K562 (cell line): ENCODE measurements at places on chromosomes 5 and 9.

GRCh38 chr5:95599252-95599651 lies 20.6 kb upstream of the GPR150 start:
- DNase-seq = no peak

DNA sequence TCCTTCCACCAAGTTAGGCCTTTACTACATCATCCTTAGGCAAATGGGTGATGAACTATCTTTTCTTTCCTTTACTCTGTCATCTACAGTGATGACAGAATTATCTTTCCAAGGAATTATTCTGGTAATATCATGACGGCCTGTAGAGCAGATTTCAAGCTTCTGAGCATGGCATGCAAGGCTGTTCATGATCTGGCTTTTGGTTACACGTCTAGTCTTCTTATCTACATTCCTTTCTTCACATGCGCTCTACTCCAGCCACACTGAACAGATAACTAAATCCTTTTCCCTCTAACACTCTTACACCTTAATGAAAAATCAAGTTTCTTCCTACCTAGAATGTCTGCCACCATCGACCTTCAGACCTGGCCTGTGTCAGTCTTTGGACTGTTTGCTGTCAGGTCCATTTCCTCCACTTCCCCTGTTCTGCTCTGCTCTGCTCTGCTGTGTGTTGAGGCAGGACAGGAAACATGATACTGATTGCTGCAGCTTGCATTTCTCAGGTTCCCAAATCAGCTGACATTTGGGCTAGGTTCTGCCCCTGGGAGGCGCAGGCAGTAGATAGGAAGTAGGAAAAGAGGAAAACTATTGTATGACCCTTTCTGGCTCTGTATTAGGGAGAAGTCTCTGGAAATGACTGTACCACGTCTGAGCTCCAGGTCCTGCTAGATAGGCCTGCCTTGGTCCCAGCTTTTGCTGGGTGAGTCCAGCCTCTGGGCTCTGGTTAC lies 4.2 kb downstream of the SCGB3A2 start:
- no peak for DNase-seq

GRCh38 chr9:2087500-2088313 lies 72.6 kb downstream of the SMARCA2 start:
- peak; percentile 37 for DNase-seq

DNA sequence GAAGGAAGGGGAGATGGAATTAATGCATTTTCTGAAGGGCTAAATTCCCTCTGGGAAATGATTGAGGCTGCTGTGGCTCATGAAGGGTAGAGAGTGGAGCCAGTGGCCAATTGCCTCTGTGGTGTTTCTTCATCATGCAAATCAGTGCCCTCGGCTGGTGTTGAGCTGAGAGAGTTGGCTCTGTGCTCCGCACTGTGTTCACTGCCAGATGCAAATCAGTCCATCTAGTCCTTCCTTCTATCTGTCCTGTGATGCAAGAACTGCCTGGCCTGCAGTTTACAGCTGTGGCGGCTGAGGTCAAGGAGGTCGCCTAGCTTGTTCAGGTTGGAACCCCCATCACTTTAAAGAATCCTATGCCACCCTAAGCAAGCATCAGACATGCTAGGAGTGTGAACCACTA lies 6.0 kb downstream of the TMEM171 start:
- no peak for DNase-seq

- no peak for DNase-seq
Observed at GRCh38 chr9:77605449-77606220, 42.5 kb downstream of the GNA14 start.

DNA sequence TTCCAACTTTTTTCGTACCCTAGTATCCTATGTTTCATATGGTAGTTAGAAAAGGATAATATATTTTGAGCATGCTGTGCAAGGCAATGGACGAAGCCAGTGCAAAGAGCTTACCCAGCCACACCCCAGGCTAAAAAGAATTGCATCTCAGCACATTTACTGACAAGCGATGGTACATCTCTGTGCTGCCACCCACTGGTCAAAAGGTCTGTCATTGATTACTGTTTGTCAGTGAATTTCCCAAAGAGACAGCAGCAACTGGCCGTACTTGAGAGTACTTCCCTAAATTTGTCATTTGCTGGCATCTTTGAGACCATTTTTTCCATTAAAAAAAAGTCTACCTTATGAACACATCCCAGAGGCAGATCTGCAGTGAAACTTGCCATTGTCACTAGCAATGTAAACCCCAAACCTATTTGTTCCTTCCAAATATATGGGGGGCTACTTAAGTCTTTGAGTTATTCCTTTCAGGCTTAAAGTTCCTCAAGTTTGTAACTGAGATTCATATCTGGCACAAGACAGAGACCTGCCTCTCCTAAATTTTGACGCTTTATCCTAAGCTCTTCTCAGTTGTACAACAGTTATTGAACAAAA lies 184.3 kb downstream of the CTNND2 start:
- no peak for DNase-seq

GRCh38 chr9:121348221-121348620 lies 21.8 kb downstream of the STOM start:
- DNase-seq = no peak

DNA sequence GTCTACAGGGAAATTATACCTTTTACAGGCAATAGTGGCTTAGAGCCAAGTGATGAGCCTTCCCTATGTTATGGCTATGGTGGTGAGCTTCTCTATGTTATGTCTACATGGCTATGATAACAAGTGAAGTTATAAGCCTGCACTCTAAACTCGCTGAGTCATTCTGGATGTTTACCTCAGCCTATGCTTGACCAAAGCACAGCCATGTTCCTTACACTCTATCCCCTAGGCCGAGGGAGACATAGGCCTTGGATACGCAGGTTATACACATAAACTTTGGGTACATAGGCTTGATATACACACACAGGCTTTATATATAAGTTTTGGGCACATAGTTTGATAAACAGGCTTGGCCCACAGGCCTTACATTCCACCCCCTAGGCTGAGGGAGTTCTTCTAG lies 13.8 kb downstream of the DMAC1 start:
- no peak for DNase-seq

GRCh38 chr9:131312822-131313770 lies 23.6 kb downstream of the PLPP7 start:
- DNase-seq = peak; percentile 92

DNA sequence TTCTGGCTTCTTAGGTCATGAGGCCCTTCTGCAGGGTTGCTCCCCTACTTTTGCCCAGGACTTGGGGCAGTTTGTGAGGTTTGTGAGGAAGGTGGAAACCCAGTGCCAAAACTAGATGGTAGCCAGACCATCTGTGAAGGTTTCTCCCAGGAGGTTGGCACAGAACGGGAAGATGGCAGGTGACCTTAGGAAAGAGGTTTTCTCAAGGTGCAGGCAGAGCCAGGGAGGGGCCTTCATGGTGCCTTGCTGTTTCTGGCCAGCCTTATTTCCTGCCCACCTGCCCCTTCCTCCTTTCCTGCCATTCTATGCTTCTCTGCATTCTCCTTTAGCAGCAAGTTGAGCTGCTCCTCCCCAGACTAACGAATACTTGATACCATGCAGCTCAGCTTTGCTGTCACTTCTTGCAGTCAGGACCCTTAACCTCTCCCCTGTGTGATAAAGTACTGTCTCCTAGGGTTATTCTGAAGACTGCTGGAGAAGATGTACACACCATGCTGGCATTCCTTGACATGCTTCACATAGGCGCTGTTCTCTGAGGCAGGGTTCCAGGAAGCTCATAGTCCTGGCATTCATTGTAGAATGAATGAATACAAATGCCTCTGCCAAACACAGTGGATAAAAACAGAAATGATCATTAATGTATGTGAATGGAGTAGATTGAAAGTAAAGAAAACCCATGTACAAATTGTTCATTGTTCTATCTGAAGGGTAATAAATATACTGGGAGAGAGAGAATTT lies 154.3 kb downstream of the KDM4C start:
- no peak for DNase-seq

GRCh38 chr9:33230756-33231622 lies 9.0 kb upstream of the SPINK4 start:
- DNase-seq = no peak

- no peak for DNase-seq
Observed at GRCh38 chr5:157481265-157481664, 21.3 kb downstream of the NIPAL4 start.

DNA sequence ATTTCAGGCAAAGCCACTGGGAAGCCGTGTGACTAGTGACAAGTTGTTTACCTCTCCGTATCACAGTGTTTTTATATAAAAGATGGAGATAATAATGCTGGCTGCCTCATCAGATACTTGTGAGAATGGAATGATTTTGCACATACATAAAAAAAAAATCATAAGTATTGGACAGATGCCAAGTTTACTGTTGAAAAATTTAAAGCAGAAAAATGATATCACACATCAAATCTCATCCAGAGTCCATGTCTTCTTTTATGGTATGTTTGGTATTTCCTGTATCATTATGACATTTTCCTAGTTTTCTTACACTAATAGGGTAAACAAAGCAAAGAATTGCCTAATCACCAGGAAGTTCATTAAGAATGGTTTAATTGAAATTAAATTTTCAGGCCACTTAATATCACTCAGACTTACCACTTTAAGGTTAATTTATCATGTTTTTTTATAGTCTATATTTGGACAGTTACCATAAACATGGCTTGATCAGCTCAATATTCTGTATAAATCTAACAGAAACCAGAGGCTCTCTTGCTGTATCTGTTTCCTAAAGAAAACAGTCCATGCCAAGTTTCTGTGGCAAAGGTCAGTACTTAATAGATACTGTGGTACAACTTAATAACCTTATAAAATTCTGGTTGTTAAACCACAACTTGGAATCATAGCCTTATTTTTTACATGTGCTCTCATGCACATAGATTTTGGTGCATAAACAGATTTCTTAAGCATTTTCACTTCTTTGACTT lies 656.5 kb upstream of the RIOK2 start:
- no peak for DNase-seq

DNA sequence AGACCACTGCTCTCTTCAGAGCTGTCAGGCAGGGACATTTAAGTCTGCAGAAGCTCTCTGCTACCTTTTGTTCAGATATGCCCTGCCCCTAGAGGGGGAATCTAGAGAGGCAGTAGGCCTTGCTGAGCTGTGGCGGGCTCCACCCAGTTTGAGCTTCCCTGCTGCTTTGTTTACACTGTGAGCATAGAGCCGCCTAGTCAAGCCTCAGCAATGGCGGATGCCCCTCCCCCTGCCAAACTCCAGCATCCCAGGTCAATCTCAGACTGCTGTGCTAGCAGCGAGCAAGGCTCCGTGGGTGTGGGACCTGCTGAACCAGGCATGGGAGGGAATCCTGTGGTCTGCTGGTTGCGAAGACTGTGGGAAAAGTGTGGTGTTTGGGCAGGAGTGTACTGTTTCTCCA lies 59.9 kb downstream of the CAVIN4 start:
- DNase-seq = peak; percentile 48

GRCh38 chr5:15074651-15075050 lies 203.1 kb upstream of the ANKH start:
- DNase-seq = no peak

GRCh38 chr5:13731121-13731628 lies 213.3 kb downstream of the DNAH5 start:
- DNase-seq = no peak

DNA sequence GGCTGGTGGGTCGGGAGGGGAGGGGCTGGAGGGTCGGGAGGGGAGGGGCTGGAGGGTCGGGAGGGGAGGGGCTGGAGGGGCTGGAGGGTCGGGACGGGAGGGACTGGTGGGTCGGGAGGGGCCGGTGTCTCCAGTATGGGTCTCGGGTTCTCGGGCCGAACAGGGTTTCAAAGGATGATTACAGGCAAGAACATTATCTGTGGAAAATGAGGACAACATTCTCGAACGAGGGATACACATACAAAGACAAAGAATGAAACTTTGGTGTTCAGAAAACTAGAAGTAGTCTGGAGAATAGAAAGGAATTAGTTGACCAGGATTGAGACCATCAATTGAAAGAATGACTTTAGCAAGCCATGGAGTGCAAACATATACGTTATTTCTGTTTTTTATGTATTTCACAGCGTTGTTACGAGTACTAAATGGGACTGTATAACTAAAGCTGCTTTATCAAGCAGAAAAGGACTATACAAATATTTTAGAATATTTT lies 360 bp upstream of the ZCCHC10 start:
- no peak for DNase-seq

DNA sequence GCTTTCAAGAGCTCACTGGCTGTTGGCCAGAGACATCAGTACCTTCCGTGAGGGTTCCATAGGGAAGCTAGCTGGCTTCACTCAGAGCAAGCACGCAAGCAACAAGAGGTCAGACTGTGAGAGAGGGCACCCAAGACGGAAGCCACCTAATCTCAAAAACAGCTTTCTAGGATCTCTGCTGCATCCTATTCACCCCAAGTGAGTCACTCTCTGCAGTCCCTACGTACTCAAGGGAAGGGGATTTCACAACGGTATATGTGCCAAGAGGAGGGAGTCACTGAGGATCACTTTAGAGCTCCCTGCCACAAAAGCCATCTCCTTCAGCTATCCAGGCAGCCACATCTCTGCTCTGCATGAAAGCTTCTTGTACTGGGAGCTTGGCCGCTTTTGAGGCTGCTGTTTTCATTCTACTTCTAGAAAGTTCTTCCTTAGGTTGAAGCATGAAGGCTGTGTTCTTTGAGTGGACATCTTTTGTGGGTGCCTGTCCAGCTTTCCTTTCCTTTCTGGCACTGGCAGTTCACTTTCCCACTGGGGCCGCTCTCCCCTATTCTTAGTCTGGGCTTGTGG lies 249.5 kb downstream of the MAN2A1 start:
- DNase-seq = no peak
